ENCODE measurements at places on chromosomes 6 and 20.

- DNase-seq, result no peak
Observed at GRCh38 chr20:49545572-49545971, 22.4 kb downstream of the PTGIS start.

- DNase-seq, result no peak
Observed at GRCh38 chr6:13469693-13470092, 17.7 kb downstream of the GFOD1 start.

DNA sequence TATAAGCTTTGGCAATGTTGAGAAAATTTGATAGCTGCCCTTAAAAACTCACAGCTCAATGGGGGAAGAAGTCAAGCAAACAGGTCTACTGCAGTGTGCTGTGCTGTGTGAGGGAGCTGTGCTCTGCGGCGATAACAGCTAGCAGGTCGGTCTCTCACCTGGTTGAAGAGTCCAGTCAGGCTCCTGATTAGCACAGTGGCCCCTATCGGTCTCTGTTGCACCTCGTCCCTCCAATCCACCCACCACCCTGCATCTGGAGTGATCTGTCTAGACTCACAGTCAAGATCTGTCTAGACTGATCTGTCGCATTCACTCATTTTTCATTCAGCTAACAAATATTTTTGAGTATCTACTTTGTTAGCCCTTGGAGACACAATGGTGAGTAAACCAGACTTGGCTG lies 94.1 kb downstream of the MAP3K7 start:
- no peak for DNase-seq

- no peak for DNase-seq
Observed at GRCh38 chr6:142408409-142408808, 106.6 kb downstream of the ADGRG6 start.

DNA sequence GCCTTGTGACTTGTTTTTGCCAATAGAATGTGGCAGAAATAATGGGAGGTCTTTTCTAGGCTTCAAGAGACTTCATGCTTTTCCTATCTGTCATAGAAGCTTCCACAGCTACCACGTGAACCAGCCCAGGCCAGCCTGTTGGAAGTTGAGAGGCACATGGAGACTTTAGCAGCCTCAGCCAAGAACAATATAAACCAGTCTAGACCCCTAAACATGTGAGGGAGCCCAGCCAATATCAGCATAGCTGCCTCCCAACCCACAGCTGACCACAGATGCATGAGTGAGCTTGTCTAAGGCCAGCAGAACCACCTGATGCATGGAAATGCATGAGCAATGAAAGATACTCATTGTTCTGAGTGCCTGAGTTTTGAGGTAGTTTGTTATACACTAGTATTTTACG lies 540.7 kb upstream of the BTBD3 start:
- no peak for DNase-seq

DNA sequence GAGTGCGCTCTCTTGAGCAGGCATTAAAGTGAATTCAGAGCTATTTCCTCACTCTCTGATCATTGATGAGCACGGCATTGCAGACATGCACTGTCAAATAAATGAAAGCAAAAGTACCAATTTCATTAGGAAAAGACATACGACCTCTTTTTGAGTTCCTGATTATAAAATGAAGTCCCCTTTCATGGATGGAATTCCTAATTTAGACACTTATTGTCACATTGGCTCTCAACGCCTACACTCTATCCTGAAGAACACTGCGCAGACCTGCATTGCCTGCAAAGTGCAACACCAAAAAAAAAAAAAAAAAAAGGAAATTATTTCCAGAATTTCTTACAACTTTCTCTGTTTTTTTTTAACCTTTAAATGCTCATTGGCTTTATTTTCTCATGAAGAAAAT lies 1.6 kb downstream of the ADGRB3 start:
- DNase-seq, result no peak

DNA sequence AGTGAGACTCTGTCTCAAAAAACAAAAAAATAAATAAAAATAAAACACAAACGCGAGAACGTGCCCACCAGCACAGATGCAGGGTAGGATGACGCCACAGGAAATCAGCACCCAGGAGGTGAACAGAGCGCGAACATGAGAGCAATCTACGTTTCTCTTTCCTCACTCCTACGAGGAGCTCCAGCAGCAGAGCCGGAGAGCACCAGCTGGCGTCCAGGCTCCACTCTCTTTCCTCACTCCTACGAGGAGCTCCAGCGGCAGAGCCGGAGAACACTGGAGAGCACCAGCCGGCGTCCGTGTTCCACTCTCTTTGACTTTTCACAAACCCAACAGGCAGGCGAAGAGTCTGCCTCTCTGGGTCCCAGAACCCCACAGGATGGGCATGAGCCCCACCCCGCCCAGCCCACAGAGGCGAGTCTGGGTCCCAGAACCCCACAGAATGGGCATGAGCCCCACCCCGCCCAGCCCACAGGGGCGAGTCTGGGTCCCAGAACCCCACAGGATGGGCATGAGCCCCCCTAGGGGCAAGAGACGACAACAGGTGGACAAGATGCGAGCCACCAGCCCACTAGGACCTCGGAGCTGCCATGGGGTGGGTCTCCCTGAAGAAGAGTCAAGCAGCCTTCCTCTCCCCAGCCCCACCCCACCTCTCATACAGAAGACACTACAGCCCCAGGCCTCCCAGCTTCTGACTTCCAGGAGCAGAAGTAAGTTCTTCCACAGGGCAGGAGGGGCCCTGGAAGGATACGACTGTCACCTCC lies 20.2 kb downstream of the ZBTB46 start:
- no peak for DNase-seq

DNA sequence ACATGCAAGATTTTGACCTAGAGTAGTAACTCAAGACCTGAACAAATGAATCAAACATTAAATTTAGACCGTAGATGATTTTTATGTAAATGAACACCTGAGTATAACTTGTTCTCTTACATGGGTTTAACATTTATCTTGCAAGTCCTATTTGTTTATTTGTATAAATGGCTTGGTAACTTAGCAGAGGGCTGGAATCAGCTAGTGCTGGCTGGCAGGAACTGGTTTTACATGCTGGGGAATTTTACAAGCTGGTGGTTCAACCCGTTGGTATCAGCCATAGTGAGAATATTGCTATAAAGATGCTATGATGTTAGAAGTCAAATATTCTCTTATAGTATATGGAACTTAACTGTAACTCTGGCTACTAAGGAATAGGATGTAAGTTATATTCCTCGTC lies 8.9 kb downstream of the SLC22A2 start:
- no peak for DNase-seq

GRCh38 chr6:12022481-12022880 lies 10.4 kb downstream of the HIVEP1 start:
- DNase-seq, result no peak

All from bone marrow (tissue), 2 donors.